CD8-positive, alpha-beta memory T cell (primary cell): ENCODE measurements at places on chromosomes 12 and 14. TPM values are rescaled to one million over a fixed set of nuclear protein-coding genes. Genes with fewer than 3 reads are reported as not detected.

Gene TAS2R8
- total RNA-seq: not detected

DNA sequence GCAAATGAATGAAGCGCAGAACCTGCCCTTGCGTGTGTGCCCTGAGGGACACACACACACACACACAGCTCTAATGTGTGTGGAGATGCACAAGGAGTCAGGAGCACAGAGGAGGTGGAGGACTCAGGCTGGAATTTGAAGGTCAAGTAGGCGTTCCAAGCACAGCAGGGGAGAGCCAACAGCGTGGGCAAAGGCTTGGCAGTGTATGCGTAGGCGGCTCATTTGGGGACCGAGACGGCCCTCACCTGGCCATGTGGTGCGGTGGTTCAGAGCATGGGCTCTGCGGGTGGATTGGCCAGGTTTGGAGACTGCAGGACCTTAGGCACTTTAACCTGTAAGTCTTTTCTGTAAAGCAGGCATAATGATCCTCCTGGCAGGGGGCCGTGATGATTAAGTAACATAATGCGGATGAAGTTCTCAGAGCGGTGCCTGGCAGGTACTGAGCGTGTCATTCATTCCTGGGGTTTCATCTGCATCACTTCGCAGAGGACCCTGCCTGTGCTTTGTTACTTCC lies 69.5 kb upstream of the SLC24A4 start:
- H3K36me3 ChIP-seq: no peaks in the 10 kb centered on the region
- no peaks in the 10 kb centered on the region for H3K4me1 ChIP-seq
- H3K4me3 ChIP-seq: no peak overlapping the region
- no peak overlapping the region for H3K27ac ChIP-seq

DNA sequence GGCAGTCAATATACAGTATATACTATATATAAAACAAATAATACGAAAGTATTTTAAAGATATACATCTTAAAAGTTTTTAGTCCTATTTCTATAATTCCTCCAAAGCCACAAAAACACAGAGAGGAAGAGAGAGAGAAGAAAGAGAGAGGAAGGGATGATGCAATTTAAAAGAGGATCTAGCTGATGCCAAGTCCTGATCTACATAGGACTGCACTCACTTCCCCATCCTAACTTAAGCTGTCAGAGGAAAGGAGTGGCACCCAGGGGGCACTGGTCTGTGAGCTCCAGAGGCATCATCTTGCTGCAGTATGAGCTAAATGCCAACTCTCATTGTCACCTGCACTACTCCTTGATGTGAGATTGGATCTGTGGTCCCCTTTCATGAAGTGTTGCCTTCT lies 95.8 kb downstream of the C12orf42 start:
- DNase-seq: no peak
- no peak overlapping the region for H3K4me3 ChIP-seq
- no peak overlapping the region for H3K27ac ChIP-seq
- H3K36me3 ChIP-seq: no peaks in the 10 kb centered on the region
- no peaks in the 10 kb centered on the region for H3K27me3 ChIP-seq
- no peaks in the 10 kb centered on the region for H3K4me1 ChIP-seq

GRCh38 chr12:121062391-121063045 lies 23.5 kb upstream of the OASL start:
- H3K36me3 ChIP-seq: no peaks in the 10 kb centered on the region
- no peak for DNase-seq
- H3K27me3 ChIP-seq: no peaks in the 10 kb centered on the region
- no peak overlapping the region for H3K4me3 ChIP-seq
- no peak overlapping the region for H3K27ac ChIP-seq

DNA sequence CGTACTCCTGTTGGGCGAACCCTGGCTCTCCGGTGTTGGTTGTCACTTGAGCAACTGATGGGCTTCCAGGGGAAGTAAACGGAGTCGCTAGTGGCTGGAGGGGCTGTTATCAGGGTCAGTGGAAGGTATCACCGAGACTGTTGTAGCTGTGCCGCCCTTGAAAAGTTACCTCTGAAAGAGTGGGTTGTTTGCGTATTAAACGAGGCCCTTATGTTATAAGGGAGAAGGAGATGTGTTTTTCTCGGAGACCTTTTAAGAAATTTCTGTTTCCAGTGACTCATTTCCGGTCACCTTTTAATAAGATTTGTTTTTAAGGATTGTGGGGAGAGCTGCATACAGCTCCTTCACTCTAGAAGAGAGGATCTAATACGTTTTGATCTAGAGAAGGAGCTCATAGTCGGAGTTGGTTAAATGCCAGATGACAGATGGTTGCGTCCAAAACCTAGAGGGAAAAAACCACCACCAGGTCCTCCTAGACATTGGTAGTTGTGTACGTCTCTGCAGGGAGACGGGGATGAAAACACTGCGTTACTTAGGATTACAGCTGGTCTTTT lies 750 bp upstream of the DBX2 start:
- H3K4me3 ChIP-seq: no peak overlapping the region
- no peaks in the 10 kb centered on the region for H3K27me3 ChIP-seq
- no peaks in the 10 kb centered on the region for H3K36me3 ChIP-seq
- no peak overlapping the region for H3K27ac ChIP-seq
- no peaks in the 10 kb centered on the region for H3K4me1 ChIP-seq
- no peak for DNase-seq

DNA sequence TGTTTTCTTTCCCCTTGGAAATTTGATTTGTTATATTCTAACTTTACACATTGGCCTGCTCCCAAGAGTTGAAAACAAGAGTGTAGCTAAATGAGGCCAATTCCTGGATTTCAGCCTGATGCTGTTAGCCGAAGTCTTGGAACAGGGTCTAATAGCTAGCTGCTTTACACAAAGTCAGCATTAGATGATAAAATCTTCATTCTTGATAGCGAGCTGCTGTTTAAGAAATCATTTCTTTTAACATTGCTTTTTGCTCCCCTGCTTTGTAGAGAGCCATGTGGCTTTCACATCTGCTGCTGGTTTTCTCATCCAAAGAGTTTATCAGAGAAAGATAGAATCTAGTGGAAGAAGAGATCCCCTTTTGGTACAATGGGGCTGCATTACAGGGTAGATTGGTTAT lies 22.3 kb downstream of the FBXW8 start:
- no peak overlapping the region for H3K4me3 ChIP-seq
- peaks cover 5% of the 10 kb centered on the region for H3K36me3 ChIP-seq
- no peaks in the 10 kb centered on the region for H3K27me3 ChIP-seq

DNA sequence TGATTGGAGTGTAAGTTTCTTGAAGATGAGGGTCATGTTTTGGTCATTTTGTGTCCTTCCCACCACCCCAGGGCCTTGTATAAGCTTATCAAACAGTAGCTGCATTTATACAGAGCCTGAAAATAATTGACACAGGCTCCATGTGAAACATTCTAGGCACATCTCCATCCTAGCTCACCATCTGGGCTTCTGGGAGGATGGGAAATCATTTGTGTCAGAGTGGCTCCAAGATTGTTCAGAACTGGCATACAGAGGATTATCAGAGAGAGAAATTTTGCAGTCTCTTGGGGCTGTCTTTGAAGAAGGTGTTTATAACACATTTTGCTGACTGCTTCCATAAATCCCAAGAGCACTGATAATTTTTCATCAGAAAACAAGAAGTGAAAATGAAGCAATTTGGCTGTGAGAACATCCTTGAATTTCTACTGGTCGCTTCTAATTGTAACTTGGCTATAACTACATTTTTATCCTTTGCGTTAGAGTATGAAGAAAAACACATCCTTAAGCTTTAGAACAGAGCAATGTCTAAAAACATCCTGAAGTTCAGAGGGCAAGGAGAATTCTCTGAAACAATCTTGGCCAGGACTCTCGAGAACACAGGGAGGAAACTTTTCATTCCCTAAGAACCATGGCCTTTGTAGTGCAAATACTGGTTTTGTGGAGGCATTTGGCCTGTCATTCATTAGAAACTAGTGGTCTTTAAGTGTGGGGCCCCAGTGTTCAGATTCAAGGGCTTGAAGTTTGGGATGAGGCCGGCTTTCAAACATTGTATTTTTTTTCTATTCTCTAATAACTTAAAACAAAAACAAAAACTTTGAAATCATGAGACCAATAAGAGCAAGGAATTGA lies 151.1 kb downstream of the DACT1 start:
- H3K27ac ChIP-seq: no peak overlapping the region
- H3K36me3 ChIP-seq: no peaks in the 10 kb centered on the region
- H3K4me3 ChIP-seq: no peak overlapping the region
- DNase-seq: no peak
